Stimulated activated CD8-positive, alpha-beta memory T cell treated with anti-CD3 and anti-CD28 coated beads, Interleukin-15, amount 100 ng/mL, for 24 hours (primary cell): ENCODE measurements at places on chromosomes 2 and 18.

DNA sequence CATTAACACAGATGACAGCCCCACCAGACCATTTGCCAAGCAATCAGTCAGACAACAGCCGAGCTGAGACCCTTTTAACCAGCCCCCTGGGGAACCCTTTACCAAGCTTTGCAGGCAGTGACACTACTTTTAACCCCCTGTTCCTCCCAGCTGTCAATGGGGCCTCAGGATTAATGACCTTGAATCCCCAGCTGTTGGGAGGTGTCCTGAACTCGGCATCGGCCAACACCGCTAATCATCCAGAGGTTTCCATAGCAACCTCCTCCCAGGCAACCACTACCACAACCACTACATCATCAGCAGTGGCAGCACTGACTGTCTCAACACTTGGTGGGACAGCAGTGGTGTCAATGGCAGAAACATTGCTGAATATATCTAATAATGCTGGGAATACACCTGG is 160.9 kb upstream of the EPC2 start:
- DNase-seq: no peak

- DNase-seq: no peak
These were observed 10.0 kb upstream of the GCA start for GRCh38 chr2:162333968-162334367.

DNA sequence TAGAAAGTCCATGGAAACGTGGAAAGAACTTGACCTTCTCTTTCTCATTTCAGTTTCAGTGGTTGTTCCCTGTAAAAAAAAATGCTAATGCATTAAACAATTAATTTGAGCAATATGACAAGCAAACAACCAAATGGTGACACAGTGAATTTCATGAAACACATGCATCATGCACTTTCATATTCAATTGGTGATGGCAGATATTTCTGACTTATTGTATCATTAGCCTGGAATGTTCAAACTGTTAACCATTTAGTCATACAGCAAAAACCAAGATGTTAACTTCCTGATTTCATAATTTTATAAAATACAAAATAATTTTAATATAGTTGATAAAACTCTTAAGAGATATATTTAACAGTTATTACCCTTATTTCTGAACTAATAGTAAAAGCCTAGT is 85.5 kb downstream of the SCN1A start:
- no peak for DNase-seq

- no peak for DNase-seq
These were observed 49.6 kb downstream of the COL5A2 start for GRCh38 chr2:189129971-189130370.

GRCh38 chr2:239249776-239250175 is 151.0 kb downstream of the HDAC4 start:
- DNase-seq: no peak

GRCh38 chr2:199663157-199663556 is 187.8 kb downstream of the FTCDNL1 start:
- no peak for DNase-seq

GRCh38 chr2:65564299-65564698 is 131.9 kb upstream of the SPRED2 start:
- no peak for DNase-seq

GRCh38 chr2:223464071-223464470 is 138.1 kb downstream of the SCG2 start:
- no peak for DNase-seq

- no peak for DNase-seq
These were observed 9.4 kb upstream of the GBX2 start for GRCh38 chr2:236177604-236177966.

DNA sequence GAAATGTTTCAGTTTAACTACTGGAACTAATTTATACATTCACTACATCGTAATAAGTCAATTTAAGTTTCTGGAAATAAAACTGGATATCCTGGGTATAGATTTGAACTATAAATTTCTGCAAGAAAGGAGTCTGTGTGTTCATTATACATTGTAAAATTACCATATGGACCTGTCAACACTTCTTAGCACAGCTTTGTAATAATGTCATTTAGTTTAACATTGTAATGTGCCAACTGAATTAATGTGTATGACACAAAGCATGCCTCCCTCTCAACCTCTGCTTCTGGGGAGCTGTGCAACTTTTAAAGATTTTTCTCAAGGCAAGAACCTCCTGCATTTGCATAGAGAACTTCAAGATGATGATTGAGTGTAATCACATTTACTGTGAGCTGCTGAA is 213.7 kb upstream of the GALNT5 start:
- no peak for DNase-seq

- DNase-seq: no peak
These were observed 162.4 kb downstream of the CELF4 start for GRCh38 chr18:37403100-37403781.

- DNase-seq: peak; percentile 50
These were observed 29.5 kb downstream of the PAX8 start for GRCh38 chr2:113248997-113249770.

DNA sequence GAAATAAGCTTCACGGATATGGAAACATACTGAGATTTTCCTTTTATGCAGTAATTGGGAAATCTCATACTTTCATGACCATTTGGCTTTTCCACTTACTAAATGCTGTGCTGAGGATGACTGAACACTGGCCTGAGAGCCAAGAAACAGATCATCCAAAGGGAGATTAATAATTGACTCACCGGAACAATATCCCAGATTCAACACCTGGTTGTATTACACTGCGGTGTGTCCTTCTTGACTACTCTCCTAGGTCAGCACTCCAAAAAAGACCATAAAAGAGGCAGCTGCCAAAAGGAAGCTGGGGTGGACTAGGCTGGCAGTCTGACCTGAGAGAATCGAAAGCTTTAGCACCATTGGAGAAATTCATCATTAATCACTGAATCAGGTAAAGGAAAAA is 469.1 kb downstream of the CBLN2 start:
- DNase-seq: no peak

DNA sequence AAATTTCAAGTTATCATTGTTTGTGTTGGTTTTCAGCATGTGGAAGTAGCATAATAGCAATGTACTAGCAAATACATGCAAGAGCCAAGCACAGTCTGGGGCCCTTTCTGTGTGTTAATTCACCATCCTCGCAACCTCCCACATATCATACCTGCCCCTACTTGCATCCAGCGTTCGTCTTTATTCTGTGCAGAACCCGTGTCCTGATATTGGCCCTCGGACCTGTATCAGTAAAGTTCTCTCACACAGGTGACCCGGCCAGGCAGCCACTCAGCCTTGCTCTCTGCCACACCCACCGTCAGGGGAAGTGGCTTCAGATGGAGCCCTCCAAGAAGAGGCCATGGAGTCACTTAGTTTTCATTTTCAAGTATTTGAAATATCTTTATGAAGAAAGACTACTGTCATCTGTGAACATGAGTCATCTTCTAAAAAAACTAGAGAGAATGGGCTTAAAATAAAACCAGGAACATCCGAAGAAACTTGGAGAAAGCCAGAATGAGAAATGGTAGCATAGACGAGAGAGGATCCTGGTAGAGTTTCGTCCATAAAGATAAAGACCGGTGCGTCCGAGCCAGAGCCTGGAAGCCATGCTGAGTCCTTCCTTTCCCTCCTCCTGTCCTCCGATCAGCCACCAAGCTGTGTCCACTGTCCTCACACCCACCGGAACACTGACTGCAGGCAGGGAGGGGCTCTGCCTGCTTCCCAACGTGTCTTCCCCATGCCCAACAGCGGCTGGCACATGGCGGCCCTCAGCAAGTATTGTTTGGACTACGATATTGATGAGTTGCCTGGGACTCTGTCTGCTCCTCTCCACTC is 57.3 kb upstream of the RPL31 start:
- DNase-seq: no peak
